Right kidney (tissue), 9 donors: ENCODE measurements at places on chromosomes 7 and 10.
A peak's percentile ranks its signal among the peaks of the same experiment; 100 is the strongest.

DNA sequence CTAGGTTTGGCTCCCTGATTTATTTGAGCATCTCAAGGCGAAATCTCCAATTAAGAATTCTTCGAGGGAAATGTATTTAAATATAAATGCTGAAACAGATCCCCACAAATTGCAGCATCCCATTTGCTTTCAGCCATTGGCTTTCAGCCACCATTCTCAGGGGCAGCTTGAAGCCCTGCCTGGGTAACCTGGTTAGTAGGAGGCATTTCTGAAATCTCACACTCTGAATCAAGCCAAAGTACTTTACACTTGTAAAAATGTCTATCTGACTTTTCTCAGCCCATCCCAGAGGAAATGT, 49.1 kb downstream of the GCC1 start:
- no peak for DNase-seq

GRCh38 chr7:89771003-89771636, 383.1 kb upstream of the STEAP1 start:
- no peak for DNase-seq

- no peak for DNase-seq
These were observed 51.7 kb downstream of the SYPL1 start for GRCh38 chr7:106060394-106060920.

DNA sequence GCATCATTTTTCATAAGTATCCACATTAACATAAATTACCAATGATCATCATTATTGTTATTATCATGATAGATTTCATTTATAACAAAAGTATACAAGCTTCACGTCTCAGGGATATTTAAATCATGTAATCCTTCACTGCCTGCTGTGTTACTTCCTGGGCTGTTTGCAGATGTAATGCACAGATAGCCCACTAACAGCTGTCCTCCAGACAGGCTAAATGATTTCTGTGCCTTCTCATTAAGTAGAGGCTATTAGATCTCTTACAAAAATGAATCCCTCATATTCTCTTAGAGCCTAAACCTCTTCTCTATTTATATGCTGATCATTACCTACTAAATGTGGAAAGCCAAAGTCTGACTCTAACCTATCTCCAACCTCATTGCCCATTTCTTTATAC, 9.3 kb downstream of the PCLO start:
- no peak for DNase-seq

- DNase-seq = no peak
These were observed 12.1 kb downstream of the KBTBD2 start for GRCh38 chr7:32879460-32879859.

GRCh38 chr7:104328970-104329825, 795 bp downstream of the LHFPL3 start:
- no peak for DNase-seq

DNA sequence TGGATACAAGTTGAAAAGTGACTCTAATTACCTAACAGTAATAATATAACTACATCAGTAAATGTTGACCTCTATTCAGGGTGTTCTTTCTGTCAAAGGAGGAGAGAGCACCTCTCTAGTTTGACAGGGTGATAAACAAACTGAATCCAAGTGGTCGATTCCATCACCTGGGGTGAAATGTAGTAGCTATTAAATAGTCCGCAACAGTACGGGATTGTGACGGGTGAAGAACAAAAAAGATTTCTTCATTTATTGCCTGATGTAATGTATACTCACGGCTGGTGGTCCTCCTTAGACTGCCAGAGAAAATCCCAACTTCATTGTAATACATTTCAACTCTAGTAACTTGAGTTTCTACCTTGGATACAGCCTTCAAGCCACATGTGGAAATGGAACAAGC, 292.5 kb upstream of the CELF2 start:
- no peak for DNase-seq

DNA sequence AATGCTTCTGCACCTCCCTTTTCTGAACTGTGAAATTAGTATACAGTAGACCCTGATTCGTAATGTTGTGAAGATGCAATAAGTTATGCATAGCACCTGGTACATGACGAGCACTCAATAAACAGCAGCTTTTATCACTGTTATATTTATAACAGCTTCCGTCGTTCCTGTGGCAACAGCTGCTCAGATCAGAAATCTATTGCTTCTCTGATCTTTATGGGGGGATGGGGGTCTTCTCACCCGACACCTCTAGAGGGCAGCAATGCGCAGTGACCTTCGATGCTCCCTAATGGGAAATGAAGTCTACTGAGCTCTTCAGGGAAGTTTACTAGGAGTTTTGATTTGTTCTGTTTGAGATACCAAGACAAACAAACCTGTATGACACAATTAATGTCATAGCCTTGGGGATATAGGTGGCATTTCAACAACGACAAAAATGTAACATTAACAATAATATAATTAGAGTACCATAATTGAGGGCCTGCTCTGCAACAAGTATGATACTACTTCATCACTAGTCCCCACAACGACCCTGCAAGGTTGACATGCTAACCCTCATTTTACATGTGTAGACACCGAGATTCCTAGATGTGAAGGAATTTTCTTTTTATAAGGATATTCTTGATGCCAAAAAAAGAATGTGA, 289.6 kb downstream of the SFMBT2 start:
- DNase-seq = no peak

- no peak for DNase-seq
These were observed 894 bp upstream of the ZSCAN21 start for GRCh38 chr7:100048680-100049079.

DNA sequence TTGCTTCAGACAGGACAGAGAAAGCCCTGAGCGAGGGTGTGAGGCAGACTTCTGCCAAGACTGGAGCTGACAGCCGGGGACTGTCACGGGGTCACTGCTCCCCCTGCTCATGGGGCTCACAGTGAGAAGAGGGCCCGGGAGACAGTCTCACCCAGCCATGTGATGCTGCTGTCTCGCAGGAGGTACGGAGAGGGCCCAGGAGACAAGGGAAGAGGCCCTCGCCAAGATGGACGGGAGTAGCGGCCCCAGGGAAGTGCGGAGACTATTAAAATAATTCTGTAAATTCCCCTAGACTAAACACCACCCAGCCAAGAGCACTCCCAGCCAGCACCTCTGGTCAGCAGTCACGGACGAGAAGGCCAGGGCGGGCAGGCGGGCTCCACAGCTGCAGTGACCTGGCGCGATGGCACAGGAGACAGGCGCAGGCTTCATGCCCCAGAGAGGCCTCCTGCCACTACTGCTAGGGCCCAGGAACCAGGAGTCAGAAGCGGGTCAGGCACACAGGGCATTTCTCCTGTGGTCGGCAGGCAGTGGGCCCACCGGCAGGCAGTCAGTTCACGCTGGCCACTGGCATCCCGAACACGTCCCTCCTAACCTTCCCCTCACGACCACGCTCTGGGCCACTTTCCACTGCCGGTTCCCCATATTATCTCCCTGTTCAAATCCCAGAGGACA, 24.1 kb downstream of the WDR86 start:
- DNase-seq = no peak

- no peak for DNase-seq
These were observed 66.4 kb downstream of the MYL10 start for GRCh38 chr7:101562531-101563197.

- no peak for DNase-seq
These were observed 116.5 kb downstream of the MARCHF5 start for GRCh38 chr10:92407305-92408016.

- no peak for DNase-seq
These were observed 412.9 kb upstream of the NFE2L3 start for GRCh38 chr7:25739143-25739542.

- DNase-seq = no peak
These were observed 7.9 kb downstream of the GPR146 start for GRCh38 chr7:1052031-1052818.

- no peak for DNase-seq
These were observed 205.0 kb downstream of the SORCS1 start for GRCh38 chr10:106959521-106959920.

DNA sequence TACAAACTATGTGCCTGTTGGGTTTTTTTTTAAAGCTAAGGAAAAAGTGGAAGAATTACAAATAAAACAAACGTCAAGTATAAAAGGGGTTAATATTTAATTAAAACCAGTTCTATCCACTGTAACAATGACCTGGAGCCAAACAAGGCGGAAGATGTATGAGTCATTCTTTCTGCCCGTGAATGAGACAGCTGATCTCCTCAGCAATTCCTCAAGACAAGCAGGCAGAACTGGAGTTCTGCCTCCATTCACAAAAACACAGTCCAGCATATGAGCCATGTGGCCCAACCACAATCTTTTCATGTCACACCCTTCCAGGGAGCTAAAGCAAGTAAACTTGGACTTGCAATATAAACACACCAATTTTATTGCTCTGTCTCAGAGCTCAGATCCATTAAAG, 8.4 kb downstream of the ETV1 start:
- peak; percentile 28 for DNase-seq

DNA sequence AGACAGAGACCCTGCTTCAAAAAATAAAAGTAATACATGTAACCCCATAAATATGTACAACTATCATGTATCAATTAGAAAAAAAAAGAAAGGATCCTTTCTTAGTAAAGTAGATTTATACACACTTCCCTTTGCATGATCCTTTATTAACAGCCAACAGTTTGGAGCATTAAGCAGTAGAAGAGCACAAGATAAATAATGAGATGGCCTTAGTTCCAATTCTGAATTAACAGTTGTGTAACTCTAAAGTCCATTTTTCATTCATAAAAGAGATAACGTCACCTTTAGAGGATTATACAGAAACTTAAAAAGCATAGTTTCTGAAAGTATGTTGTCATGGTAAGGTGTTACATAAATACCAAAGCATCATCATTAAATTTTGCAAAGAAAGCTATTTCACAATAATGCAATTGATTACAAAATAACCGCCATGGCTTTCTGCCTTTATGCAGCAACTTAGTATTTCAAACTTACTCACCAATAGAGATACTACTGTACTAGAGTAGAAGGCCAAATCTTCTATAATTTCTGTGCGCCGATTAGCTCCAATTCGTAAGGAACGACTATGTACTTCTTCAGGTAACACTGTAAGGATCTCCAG, 40.3 kb downstream of the TNPO3 start:
- DNase-seq = no peak

DNA sequence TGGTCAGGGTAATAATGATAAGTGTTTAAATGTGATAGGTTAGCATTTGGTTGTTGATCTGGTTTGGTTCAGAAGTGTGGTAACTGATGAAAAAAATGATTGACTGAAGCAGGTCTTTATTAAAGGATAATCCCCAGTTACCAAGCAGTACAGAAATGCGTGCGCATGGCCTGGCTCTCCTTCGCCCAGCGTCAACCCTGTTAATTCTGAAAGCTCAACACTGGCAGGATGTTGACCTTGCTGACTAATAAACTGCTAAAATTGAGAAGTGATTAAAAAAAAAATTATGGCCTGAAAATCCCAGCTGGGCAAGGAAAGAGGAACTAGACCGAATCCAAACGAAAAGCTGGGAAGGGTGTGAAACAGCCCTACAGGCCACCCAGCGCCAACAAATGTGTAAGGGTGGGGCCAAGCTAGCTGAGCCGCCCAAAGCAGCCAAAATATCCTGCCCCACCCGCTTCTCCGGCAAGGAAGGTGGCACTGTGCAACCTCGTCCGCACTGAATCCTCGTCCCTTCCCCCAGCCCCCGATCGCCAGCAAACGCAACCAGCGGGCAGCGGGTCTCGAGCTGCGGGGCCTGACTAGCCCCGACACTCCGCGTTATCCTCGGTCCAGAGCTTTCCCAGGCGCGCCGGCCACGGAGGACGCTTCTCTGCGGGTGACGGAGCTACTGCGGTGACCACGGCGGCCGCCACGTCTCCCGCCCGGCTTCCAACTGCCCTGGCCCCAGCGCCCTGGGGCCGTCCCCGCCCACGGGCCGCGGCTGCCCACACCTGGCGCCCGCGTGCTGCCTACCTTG, 561 bp downstream of the SHTN1 start:
- peak; percentile 86 for DNase-seq

- peak; percentile 84 for DNase-seq
These were observed 4.3 kb downstream of the HOXA10 start for GRCh38 chr7:27169658-27170425.

- no peak for DNase-seq
These were observed 268.3 kb upstream of the MTPN start for GRCh38 chr7:136245327-136246004.

GRCh38 chr7:37833107-37833817, 15.1 kb upstream of the NME8 start:
- peak; percentile 12 for DNase-seq

GRCh38 chr7:38813768-38814167, 95.2 kb downstream of the VPS41 start:
- DNase-seq = no peak

- DNase-seq = peak; percentile 64
These were observed 77.9 kb downstream of the ZMIZ1 start for GRCh38 chr10:79146611-79147130.

DNA sequence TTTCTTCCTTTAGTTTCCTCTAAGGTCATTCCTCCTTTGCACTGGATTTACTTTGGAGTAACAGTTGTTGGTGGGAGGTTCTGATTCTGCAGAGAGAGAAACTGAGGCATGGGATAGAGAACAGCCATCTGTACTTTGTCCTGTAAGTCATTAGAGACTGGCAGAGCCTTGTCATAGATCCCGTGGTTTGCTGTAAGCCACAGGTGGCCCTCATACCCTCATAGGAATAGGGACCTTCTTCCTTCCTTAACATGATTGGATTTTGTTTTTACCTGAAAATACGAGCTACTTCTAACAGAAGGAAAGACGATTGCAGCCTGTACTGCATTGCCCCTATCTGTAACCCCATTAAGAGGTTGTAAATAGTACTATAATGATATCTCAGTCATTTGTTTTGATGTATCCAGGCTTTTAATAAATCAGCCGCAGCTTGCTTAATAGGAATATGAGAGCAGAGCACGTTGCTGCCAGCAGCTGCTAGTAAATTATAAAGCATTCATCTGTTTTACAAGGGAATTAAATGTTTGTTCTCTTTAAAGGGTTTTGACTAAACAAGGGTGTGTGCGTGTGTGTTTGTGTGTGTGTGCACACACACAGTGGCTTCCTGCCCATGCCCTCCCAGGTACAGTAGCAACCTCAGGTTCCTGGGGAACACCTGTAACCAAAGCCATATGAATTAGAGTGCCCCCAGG, 249.8 kb downstream of the AUTS2 start:
- no peak for DNase-seq

- DNase-seq = no peak
These were observed 159.7 kb downstream of the AUTS2 start for GRCh38 chr7:69757981-69758430.

DNA sequence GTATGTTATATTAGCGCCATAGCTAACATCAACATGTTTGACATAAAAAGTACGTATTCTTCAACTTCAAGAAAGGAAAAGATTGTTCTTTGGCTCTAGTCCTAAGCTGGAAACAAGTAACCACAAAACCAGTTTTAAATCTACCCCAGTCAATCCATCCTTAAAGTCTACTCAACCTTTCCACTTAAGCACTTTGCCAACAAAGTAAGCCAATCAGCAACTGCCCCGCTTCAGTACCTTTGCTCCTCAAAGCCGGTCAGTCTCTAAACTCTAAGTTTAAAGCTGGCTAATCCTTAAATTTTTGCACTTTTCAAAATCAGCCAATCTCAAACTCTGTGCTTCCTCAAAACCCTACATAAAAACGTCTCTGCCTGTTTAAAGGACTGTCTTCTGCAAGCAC, 8.1 kb downstream of the ZNF438 start:
- DNase-seq = no peak
